Suprapubic skin (tissue), 4 donors: ENCODE measurements at places on chromosomes 3 and 15.

DNA sequence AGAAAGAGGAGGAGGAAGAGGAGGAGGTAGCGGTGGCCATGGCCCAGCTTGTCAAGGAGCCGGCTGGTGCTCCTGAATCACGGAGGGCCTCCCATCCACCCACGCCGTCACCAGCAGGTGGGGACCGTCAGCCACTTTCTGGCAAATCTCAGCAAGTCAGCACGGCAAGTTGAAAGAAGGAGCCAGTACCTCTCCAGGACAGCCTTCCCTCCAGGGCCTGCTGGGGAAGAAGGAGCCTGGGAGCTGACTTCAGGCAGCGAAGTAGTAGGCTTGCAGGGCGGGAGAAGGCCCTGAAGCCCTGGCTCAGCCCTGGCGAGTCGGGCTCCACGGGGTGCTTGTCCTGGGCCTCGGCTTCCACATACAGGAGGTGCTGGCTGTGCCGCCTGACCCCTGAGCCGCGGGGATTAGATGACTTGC lies 99.2 kb upstream of the TRPM1 start:
- DNase-seq = no peak

- DNase-seq = no peak
Measured at GRCh38 chr3:158953131-158953530, 151.3 kb downstream of the MFSD1 start.

GRCh38 chr3:184275381-184275701 lies 481 bp upstream of the ECE2 start:
- DNase-seq = no peak

GRCh38 chr15:35740761-35741160 lies 194.8 kb upstream of the DPH6 start:
- DNase-seq = no peak

DNA sequence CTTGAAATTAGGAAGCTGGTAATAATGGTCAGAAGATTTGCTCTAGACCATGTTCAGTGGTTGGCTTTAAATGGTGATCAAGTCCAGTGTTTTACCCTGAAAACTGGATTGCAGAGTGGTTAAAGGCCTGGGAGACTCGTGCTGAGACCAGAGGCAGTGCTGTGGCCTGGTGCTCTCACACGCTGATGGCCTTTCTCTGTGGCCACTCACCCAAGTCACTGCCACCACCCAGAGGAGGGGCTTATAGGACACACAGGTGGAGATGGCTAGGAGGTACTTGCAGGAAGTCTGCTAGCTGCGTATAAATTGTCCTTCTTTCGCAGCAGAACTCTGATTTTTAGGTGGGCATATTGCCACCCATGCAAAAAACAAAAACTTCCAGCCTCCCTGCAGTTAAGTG lies 6.2 kb upstream of the EHD4 start:
- peak; percentile 35 for DNase-seq

GRCh38 chr3:113174801-113175485 lies 36.4 kb upstream of the BOC start:
- DNase-seq = no peak
